ENCODE measurements at places on chromosomes 5 and 9. TPM values are rescaled to one million over a fixed set of nuclear protein-coding genes. Genes with fewer than 3 reads are reported as not detected.

CAMK2A gene
- not detected for total RNA-seq

SHROOM1 gene
- 3.3 TPM for total RNA-seq

TRIM7 gene
- 12.7 TPM for total RNA-seq

ECSCR gene
- 0.40 TPM for total RNA-seq

SHC3 gene
- 2.1 TPM for total RNA-seq

Measured in renal cortical epithelial cell (primary cell).